Stimulated activated CD8-positive, alpha-beta memory T cell treated with anti-CD3 and anti-CD28 coated beads, Interleukin-4, amount 100 ng/mL, for 1 hour (primary cell): ENCODE measurements at places on chromosomes 6 and 20.

DNA sequence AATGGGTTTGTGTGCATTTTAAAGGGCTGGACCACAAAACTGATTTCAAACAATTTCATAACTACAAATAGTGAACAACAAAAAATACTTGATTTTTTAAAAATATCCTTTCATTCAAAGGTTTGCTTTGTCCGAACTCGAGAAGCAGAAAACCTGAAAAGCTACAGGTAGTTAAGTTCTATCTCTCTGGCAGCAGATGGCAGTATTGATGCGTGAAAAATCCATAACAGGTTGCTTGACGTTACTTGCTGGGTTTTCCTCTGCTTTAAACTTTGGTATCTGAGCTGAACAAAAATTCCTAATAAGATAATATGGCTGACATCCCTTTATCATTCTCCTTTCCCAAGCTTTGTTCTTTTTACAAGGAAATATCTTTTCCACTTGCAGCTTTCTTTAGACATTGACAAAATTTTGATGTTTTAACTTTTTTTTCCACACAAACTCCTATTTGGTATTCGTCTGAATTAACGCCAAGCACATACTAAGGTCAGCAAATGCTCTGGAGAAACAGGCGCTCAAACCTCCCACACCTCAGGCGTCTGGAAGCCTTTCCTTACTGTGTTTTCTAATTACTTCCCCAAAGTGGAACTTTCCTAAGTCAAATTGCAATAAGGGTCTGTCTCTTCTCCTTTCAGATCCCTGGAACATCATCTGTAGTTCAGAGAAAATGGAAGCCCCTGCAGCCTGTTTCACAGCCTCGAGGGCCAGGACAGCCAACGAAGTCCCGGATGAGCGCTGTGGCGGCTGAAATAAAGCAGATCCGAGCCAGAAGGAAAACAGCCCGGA, 50.3 kb upstream of the GFRAL start:
- no peak for DNase-seq

- no peak for DNase-seq
Measured at GRCh38 chr20:2544211-2544610, 7.8 kb downstream of the TMC2 start.

- DNase-seq = peak; percentile 41
Measured at GRCh38 chr6:70369332-70369950, 43.9 kb upstream of the FAM135A start.

DNA sequence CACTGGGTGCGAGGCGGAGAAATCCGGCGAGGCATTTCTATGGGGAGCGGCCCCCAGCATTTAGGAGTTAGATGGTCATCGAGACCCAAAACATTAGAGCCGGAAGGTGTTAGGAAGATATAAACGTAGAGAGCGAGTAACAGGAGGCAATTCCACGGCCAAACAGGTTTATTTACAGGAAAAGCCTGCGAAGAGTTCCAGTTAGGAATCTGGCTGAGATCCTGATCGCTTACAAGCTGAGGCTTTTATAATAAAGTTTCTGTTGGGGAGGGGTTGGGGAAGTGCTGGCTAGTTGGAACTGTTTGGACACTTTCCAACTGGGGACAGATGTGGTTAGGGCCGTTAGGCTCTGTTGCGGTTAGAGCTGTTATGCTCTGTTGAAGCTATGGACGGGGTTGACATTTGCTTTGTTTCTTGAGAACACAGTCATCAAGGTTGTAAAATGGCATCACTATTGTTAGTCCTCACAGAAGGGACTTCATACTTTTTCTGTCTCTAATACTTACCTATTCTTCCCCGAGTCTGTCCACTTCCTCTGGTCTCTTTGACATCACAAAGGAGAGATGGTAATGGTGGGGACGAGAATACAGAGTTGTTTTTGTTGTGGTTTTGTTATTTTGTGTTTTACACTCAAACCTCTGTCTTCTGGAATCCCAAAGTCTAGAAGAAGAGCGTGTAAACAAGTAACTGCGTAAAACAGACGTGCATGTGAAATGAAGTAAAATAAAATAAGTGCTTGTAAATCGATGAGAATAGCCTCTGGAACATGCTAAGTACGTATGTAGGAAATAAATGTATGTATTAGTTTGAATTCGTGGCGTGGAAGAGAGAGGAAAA, 554 bp upstream of the ZSCAN31 start:
- DNase-seq = no peak

DNA sequence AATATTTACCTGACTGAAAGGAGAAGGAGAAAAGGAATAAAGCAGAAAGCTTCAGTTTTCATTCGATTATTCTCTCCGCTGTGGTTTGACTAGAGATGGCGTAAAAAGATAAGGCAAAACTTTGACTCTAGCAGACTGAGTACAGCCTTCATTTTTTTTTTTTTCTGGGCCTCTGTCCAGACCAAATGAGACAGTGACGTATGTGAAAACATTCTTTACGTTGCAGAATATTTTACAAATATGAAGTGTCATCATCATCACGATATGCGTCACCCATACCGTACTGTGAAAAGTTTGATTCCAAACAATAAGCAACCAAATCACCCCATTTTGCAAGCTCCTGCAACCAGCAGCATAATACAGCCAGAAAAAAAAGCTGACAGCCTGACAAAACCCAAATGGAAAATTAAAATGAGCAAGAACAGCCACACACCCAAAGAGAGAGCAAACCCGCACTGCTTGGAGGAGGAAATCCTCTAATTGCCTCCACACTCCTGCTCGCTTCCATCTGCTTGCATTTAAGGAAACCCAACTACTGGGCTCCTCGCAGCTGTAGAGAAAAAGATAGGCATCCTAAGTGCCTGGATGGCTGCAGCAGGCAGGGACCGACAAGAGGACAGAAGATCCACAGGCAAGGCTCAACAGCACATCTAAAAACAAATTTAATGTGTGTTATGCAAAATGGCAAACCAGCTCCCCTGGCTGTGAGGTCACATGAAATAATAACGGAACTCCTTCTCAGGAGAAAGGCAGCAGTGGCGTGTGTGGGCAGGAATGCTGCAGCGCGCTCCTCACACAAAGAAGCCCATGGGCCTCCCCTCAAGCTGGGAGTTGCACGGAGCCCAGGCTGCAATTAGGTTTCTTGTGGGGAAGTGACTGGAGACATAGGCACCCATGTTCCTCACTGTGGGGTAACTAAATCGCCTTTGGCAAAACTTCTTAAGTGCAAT, 113.1 kb downstream of the FYN start:
- DNase-seq = no peak

- no peak for DNase-seq
Measured at GRCh38 chr20:58542411-58543095, 27.4 kb upstream of the APCDD1L start.

GRCh38 chr6:85641897-85642773, 551 bp downstream of the SYNCRIP start:
- peak; percentile 22 for DNase-seq

DNA sequence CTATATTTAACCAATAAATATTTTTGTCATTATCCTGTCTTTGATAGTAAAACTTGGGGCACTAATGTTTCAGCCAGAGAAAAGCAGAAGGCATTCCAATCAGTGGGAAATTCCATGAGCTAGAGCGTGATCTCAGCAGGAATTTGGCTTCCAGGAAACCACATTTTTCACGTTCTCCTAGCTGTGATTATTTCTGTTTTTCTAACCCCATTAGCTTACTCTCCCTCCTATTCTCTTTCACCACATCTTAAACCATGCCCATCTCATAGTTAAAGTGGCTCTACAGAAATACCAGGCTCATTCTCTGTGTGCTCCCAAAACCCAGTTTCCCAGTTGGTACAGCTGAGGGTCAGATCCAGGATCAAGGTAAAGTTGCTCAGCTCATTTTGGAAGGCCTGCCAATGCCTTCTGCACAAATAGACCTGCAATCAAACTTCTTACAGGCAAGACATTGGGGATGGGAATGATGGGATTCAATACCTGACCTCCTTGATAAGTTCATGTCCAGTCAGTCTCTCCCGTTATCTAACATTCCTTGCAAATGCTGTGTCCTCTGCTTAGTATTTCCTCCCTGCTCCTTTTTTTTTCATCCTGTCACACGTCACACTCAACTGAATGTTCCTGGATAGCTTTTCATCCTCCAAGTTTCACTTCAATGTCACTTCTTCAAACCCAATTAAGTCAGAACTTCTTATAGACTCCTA, 33.1 kb upstream of the TMEM30A start:
- DNase-seq = no peak

DNA sequence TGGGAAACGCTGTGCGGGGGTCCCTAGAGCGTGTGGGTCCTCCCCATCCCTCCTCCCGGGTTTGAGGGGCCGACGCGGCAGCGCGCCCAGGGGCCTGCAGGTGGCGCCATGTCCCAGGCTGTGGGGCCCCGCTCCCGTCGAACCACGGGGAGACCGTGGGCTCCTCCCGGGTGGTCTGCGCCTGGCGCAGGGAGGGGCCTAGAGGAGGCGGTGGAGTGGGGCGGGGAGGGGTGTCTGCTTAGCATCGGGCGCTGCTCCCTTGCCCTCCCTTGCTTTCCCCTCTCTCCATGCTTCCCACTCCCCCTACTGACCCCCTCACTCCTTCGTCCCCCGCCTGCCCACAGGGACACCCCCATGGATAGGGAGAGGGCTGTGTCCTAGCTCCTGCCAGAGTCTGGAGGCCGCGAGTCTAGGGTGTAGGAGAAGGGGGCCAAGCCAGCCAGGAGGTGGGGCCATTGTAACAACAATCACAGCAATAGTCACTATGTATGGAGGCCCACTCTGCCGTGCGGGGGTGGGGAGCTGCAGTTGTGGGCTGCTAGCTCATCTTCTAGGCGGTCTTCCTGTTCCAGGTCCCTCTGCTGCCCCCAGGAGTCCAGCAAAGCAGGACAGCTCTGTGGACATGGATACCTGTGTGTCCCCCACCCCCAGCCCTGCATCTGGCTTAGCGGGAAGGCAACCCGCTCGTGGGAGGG, 51.7 kb downstream of the CHMP4B start:
- no peak for DNase-seq

GRCh38 chr6:47168180-47168579, 126.0 kb upstream of the ADGRF1 start:
- no peak for DNase-seq

DNA sequence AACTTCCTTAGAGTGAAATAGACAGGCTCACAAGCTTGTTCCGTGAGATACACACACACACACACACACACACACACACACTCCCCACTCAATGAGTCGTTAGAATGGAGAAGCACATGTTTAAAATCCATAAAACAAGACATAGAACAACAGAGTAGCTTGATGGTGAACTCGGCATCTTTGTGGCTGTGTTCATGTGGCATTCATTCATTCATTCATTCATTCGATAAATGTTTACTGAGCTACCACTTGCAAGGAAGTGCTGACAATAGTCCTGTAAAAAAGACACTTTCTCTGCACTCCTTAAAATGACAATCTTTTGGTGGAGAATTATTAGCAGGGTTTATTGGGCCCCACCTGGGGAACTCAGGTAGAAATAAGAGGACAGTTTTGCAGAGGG, 242.0 kb downstream of the FOXA2 start:
- no peak for DNase-seq

GRCh38 chr6:81894306-81894705, 141.8 kb upstream of the TENT5A start:
- no peak for DNase-seq

DNA sequence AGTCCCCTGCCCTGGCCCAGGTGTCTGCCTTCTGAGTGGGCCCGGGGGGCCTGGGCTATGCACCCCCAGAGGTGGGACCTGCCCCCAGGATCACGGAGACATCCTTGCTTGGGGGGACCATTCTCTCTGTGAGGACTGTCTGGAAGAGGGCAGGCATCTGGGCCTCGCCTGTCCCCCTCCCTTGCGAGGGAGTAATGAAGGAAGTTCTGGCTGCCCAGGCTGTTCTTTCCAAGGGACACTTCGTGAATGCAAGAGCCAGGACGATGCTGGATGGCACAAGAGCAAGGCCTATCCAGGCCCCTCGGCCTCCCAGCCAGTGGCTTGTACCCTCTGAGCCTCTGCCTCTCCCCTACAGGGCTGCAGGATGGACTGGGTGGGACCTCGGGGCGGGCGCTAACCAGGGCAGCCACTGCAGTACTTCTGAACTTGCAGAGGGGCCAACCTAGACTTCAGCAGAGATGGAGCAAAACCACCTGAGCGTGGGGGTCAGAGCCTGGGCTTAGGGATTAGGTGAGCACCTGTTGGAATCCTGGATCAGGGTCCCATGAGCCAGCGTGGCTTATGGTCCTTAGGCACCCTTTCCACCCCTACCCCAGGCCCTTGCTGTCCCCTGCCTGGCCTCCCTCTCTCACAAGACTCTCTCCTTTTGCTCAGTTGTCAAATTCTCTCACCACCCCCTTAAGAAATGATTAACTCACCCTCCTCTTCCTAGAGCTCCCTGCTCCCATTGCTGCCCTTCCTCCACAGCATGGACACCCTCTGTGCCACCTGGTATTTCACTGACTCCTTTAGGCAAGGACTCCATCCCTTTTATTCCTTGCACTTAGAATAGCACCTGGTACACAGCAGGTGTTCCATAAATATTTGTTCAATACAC, 53.2 kb downstream of the CTCFL start:
- no peak for DNase-seq

DNA sequence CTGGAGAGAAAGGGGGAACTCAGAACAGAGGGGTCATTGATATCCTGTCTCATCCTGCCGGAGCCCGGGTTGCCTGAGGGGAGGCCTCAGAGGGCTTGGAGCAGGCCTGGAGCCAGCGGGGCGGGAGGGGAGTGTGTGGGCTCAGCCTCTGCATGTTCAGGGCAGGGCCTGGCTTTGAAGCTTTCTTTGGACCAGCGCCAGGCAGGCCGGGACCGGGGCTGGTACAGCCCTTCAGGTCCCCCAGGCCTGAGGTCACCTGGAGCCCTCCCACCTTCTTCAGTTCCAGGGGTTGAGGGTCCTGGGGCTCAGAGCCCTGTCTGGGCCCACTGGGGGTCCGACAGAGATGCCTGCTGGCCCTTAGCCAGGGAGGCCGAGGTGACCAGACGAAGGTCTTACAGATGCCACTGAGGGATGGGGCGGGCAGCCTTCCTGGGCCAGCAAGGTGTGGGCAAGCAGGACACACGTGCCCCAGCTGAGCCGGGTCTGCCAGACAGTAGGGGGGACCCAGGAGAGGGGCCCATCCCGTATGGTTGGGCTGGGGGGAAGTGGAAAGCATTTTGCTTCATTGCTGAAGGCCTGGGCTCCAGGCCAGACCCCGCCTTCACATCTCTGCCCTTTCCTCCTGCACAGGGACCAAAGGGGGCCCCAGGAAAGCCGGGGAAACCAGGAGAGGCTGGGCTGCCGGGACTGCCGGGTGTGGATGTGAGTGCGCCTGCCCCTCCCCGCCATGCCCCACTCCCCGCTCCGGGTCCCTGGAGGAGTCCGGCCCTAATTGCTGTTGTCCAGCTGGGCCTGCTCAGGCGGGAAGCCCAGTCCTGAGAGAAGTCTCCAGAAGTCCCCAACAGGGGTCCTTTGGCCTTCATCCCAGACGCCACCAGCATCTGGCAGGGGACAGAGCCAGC, 2.0 kb downstream of the COL9A3 start:
- no peak for DNase-seq

GRCh38 chr20:62477669-62478455, 2.1 kb upstream of the GATA5 start:
- DNase-seq = no peak

- DNase-seq = no peak
Measured at GRCh38 chr20:4714818-4715217, 6.9 kb upstream of the PRND start.
